ENCODE measurements at places on chromosomes 1 and 21. TPM values are rescaled to one million over a fixed set of nuclear protein-coding genes. Genes with fewer than 3 reads are reported as not detected.

DNA sequence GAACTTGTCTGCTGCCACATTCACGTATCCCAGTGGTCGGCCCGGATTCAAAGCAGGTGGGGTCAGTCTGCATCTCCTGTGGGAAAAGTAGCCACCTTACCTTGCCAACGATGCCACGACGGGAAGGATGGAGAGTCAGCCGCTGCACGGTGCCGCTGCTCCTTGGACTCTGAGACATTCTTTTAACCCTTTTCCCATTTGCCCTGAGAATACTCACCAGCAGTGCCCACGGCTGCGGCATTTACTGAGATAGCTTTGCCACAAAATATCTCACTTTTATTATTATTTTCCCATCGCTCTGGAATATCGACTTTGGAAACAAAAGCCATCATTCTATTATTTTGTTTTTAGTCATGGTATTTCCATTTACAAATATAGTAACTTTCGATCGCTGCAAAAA is 15.3 kb upstream of the TTC34 start:
- no peak for DNase-seq

Gene S100A8
- 80.4 TPM for total RNA-seq

Gene ADGRL4
- total RNA-seq: 0.21 TPM

Gene FALEC
- not detected for total RNA-seq

- peak; percentile 76 for DNase-seq
Measured at GRCh38 chr1:1000357-1001056, 610 bp upstream of the HES4 start.

Gene RPTN
- not detected for total RNA-seq

DNA sequence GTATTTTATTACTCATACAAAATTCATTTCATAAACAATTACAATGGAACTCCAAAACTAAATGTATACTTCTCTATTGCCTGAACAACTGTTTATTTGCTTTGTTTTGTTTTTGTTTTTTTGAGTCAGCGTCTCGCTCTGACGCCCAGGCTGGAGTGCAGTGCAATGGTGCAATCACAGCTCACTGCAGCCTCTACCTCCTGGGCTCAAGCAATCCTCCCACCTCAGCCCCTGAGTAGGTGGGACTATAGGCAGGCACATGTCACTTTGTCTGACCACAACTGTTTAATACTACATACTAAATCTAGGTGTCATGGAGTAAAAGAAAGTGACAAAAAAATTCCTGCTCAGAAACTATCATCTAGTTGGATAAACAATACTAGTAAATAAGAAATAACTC is 49.3 kb downstream of the RAB3GAP2 start:
- peak; percentile 34 for DNase-seq

- no peak for DNase-seq
Measured at GRCh38 chr1:199995096-199995685, 32.3 kb upstream of the NR5A2 start.

- peak; percentile 51 for DNase-seq
Measured at GRCh38 chr1:220013497-220013896, 32.8 kb downstream of the EPRS1 start.

Gene ZMYM4
- total RNA-seq: 70.1 TPM

DNA sequence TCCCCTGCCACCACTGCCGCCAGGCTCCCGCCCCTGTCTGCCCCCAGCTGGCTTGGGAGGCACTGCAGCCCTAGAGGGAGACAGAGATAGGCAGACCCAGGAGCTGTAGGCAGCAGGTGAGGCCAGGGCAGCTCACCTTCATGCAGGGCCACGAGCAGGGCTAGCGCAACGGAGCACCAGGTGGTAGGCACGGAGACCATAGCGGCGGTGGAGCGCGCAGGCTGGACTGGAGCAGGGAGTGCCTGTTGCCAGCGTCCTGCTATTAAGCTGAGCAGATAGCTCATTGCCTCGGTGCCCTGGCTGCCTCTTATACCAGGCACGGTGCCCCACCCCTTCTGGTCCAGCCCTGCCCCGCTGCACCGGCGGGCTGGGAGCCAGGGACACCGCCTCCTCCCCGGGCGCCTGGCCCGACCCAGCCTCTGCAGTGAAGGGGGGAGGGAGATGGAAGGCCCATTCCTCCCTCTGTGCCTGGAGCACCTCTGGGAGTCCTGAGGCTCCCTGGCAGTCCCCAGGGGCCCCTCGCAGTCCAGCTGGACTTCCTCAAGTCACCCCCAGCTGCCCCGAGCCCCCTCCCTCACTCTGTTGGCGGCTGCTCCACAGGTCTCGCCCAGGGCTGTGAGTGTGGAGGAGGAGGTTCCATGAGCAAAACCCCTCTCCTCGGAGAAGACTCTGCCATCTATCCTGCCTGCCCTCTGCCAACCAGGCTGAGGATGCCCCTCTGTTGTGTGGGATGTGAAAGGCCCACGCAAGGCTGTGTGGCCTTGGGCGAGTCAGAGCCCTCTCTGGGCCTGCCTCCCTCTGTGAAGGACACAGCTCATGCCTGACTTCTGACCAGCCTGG is at the start of gene EDN2:
Gene EDN2, minus strand, starts transcription at position 282 of the 840 bp plus-strand sequence. Its CDS starts 82 bp downstream, at position 200.
- DNase-seq: peak; percentile 87

DNA sequence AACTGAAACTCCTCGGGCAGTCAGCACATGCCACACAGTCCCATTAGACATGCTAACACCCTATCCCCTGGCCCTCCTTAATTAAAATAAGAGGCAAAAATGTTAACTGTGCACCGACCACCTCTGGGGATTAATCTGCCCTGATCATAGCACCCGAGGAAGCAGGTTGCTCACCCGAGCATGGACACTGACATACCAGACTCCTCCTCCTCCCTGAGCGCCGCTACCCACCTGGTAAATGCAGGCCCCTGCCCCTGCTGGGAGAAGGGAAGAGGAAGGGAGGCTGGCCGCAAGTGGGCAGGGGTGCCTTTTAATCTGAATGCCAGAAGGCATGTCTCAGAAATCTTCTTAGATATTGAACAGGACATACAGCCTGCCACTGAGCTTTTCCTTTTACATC is 360.9 kb downstream of the RRAGC start:
- DNase-seq: no peak

Gene ABCA4
- not detected for total RNA-seq

DNA sequence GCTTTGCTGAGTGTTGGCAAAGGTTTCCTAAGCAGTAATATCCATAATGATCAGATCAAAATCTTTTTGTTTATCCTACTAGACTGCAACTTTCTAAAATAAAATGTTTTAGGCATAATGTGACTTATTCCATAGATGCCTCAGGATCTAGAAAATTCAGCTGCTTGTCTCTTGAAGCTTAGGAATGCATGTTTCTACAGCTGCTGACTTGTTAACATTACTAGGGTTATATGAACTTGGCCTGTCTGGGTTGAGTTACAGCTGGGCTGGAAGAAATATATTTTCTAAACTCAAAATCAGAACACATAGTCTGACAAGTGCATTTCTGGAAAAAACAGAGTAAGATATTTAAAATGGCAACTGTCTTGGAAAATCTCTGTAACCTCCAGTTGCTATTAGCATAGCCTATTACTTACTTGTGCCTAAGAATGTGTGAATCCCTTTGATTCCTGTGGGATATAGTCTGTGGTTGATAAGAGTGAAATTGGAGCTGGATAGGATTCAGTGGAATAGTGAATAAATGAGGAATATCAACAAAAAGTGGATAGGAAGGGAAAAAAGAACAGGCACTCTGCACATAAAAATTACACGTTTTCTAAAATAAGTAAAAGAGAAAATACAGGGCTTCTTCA is 61.2 kb downstream of the RGS4 start:
- DNase-seq: no peak

DNA sequence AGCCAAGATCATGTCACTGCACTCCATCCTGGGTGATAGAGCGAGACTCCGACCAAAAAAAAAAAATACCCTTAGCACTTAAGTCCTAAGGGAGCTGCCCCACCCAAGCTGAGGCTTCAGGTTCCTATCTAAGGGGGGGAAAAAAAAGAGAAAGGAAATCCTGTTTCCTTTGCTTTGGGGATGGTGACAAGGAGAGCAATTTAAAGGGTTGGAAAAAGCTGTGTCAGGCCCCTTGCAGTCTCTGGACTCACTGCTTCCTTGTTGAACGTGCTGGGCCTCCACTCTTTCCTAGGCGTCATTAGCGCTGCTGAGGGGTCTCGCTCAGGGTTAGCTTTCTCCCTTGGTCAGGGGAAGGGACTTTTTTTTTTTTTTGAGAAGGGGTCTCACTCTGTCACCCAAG is 18.1 kb downstream of the PRCC start:
- no peak for DNase-seq

Gene SLC16A4
- total RNA-seq: 11.0 TPM

GRCh38 chr21:45431781-45432572 is 27.0 kb downstream of the COL18A1 start:
- DNase-seq: no peak

- DNase-seq: peak; percentile 23
Measured at GRCh38 chr1:68495532-68495931, 1.4 kb downstream of the DEPDC1 start.

GRCh38 chr1:218030846-218031245 is 254.2 kb upstream of the RRP15 start:
- DNase-seq: no peak

DNA sequence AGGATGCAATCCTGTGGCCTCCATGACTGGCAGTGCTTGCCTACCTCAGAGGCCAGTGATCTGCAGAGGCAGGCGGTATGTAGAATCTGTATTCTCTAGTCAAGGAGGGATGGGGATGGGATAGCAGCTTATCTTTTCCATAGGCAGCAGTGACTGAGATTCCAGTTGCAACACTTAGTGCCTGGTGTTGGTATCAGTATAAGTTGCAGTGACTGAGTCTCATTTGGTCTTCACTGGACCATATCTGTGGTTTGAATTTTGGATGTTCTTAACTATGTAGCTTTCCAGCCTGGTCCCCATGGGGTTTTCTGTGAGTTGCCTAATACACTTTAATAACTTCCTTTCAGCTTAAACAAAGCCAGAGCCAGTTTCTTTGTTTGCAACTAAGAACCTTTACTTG is 16.5 kb downstream of the DYRK1A start:
- no peak for DNase-seq
